ENCODE measurements at places on chromosomes 3 and 15. TPM values are rescaled to one million over a fixed set of nuclear protein-coding genes. Genes with fewer than 3 reads are reported as not detected.
A peak's percentile ranks its signal among the peaks of the same experiment; 100 is the strongest.

Gene HES1
- total RNA-seq = 43.1 TPM

DNA sequence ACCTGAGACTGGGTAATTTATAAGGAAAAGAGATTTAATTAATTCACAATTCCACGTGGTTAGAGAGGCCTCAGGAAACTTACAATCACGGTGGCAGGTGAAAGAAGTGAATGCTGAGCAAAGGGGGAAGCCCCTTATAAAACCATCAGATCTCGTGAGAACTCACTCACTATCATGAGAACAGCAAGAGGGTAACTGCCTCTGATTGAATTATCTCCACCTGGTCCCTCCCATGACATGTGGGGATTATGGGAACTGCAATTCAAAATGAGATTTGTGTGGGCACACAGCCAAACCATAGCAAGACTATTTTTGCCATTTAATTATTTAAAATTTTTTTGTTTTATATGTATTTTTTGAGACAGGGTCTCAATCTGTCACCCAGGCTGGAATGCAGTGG lies 27.0 kb upstream of the KCTD6 start:
- no peak for DNase-seq
- H3K4me3 ChIP-seq = no peak overlapping the region
- H3K4me1 ChIP-seq = peaks cover 13% of the 10 kb centered on the region
- H3K27me3 ChIP-seq = no peaks in the 10 kb centered on the region

- H3K27me3 ChIP-seq = no peaks in the 10 kb centered on the region
- peaks cover 54% of the 10 kb centered on the region for H3K4me1 ChIP-seq
- H3K27ac ChIP-seq = no peak overlapping the region
- H3K4me3 ChIP-seq = no peak overlapping the region
These were observed 37.1 kb downstream of the SEMA3G start for GRCh38 chr3:52407779-52408178.

DNA sequence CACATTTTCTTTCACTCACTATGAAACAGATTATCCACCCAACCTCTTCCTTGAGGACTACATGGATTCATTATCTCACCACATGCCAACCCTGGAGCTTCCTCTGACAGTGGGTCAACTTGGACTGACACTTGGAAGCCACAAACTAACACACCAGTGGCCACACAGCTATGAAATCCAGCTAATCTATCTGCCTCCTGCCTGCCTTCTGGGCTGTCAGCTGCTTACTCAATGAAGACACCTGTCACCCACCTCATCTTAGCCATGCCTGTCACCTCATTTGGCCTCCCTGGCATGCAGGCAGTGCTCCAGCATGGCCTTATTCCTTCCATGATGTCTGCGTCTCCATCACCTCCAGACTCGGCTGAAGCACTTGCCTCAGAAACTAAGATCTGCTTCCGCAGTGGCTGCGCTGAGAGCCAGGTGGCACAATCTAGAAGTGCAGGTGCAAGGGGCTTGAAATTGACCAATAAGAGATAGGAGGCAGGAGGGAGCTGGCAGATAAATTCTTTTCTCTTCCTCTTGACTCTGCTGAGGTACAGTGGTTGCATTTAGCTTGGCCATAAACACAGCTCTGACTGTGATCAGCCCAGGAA lies 105.2 kb upstream of the RNF7 start:
- DNase-seq = no peak
- H3K27ac ChIP-seq = no peak overlapping the region
- no peaks in the 10 kb centered on the region for H3K36me3 ChIP-seq

- no peaks in the 10 kb centered on the region for H3K36me3 ChIP-seq
- no peaks in the 10 kb centered on the region for H3K27me3 ChIP-seq
- H3K27ac ChIP-seq = no peak overlapping the region
- DNase-seq = no peak
- H3K4me1 ChIP-seq = no peaks in the 10 kb centered on the region
These were observed 243.8 kb upstream of the CHRM5 start for GRCh38 chr15:33724321-33725036.

Gene OXNAD1
- 26.6 TPM for total RNA-seq

DNA sequence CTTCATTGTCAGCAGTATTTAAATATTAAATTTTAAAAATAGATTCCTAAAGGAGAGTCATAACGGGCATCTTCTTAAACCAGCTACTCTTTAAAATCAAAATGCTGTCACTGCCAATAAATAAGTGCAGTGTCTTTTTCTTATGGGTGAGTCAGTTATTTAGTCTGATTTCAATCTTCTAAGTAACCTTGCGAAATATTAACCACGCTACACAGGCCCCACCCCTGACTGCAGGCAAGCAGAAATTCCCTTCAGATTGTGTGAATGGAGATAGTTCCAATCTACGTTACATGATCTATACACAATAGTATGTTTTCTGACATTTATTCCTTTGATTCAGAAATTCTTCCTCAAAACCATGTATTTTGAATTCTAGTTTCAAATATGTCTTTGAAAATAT lies 141.5 kb downstream of the GADL1 start:
- H3K4me1 ChIP-seq = no peaks in the 10 kb centered on the region
- H3K27ac ChIP-seq = no peak overlapping the region
- no peak overlapping the region for H3K4me3 ChIP-seq
- no peaks in the 10 kb centered on the region for H3K36me3 ChIP-seq

- no peaks in the 10 kb centered on the region for H3K27me3 ChIP-seq
- DNase-seq = no peak
- H3K36me3 ChIP-seq = no peaks in the 10 kb centered on the region
- no peak overlapping the region for H3K27ac ChIP-seq
- no peaks in the 10 kb centered on the region for H3K4me1 ChIP-seq
- H3K4me3 ChIP-seq = no peak overlapping the region
These were observed 12.0 kb downstream of the TBC1D5 start for GRCh38 chr3:17730318-17730967.

- DNase-seq = no peak
- no peak overlapping the region for H3K4me3 ChIP-seq
- peaks cover 19% of the 10 kb centered on the region for H3K4me1 ChIP-seq
- no peaks in the 10 kb centered on the region for H3K36me3 ChIP-seq
These were observed 26.3 kb downstream of the GABRR3 start for GRCh38 chr3:98008855-98009254.

DNA sequence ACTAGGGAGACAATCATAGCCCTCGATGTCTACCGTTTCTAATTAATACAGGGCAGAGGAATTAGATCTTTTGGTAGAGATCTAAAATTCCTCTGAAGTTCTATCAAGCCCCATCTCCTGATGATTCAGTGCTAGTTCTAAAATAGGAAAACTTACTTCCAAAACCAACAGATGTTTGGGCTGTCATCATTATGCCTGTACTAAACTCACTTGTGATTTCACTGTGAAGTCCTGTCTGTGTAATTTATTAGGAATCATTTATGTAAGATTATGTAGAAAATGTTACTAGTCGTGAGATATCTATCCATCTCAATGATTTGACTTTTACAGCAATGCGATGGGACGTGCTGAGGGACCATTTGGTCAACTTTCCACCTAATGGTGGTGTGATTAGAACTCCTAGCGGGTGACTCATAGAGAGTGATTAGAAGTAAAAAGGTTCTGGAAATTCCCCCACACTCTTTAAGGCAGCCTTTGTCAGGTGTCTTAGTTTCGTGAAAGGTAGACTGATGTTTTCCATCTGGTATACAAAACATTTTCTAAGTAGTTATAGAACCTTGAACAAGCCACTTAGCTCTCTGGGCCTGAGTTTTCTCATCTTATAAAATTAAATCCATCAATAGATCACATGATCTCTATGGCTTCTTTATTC lies 34.2 kb downstream of the LIPC start:
- no peaks in the 10 kb centered on the region for H3K36me3 ChIP-seq
- no peak overlapping the region for H3K27ac ChIP-seq
- H3K4me1 ChIP-seq = peaks cover 6% of the 10 kb centered on the region
- H3K27me3 ChIP-seq = no peaks in the 10 kb centered on the region
- no peak for DNase-seq
- H3K4me3 ChIP-seq = no peak overlapping the region

- no peaks in the 10 kb centered on the region for H3K27me3 ChIP-seq
- no peak for DNase-seq
- no peaks in the 10 kb centered on the region for H3K36me3 ChIP-seq
- peaks cover 6% of the 10 kb centered on the region for H3K4me1 ChIP-seq
- no peak overlapping the region for H3K4me3 ChIP-seq
- H3K27ac ChIP-seq = no peak overlapping the region
These were observed 29.0 kb downstream of the CD80 start for GRCh38 chr3:119530456-119530855.

GRCh38 chr3:120436523-120437050 lies 14.2 kb downstream of the FSTL1 start:
- H3K4me1 ChIP-seq = peaks cover 23% of the 10 kb centered on the region
- DNase-seq = no peak
- H3K36me3 ChIP-seq = peaks cover 4% of the 10 kb centered on the region
- H3K27me3 ChIP-seq = no peaks in the 10 kb centered on the region
- H3K4me3 ChIP-seq = no peak overlapping the region

DNA sequence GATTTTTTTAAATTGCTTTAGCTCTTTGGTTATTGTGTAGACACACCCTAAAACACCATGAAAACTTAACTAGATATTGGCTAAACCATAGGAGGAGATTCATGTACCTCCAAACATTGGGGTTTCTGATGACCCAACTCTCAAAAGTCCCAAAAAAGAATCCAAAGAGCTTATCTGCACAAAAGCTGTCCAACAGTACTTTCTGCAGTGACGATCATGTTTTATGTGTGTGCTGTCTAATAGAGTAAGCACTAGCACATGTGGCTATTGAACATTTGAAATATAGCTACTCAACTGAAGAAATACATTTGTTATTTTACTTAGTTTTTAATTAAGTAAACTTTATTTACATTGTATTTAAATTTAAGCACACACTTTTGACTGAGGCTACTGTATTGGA lies 818.2 kb upstream of the LMCD1 start:
- no peaks in the 10 kb centered on the region for H3K27me3 ChIP-seq
- no peaks in the 10 kb centered on the region for H3K36me3 ChIP-seq
- H3K4me1 ChIP-seq = no peaks in the 10 kb centered on the region
- H3K4me3 ChIP-seq = no peak overlapping the region
- DNase-seq = no peak

Gene CLK3
- 226 TPM for total RNA-seq

DNA sequence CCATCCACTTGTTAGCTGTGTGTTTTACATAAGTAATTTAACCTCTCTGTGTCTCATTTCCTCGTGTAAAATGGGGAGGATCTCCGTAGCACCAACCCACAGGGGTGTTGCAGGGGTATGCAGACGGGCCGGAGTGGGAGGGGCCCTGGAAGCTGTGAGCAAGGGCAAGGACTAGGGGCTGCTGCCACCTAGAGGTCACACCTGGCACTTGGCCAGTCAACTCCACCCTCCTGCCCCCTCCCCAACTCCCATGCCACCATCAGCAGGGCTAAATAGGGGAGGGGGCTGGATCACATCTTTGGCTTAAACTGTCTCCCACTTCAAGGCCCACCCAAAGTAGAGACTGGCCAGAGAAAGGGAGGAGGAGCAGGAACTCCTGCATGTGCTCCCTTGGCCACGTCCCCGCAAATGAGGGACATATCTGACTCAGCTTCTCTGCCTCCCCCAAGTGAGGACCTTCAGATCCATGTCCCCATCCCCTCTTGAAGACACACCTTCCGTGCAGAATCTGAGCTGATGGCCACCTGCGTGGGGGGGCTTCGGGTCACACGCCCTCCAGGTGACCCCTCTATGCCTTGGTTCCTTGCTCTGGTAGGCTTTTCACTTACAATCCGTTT lies 2.6 kb downstream of the CCDC9B start:
- peak; percentile 74 for DNase-seq
- no peaks in the 10 kb centered on the region for H3K27me3 ChIP-seq
- peaks cover 27% of the 10 kb centered on the region for H3K36me3 ChIP-seq
- H3K27ac ChIP-seq = peak overlapping the region; percentile 95
- peak overlapping the region; percentile 49 for H3K4me3 ChIP-seq

DNA sequence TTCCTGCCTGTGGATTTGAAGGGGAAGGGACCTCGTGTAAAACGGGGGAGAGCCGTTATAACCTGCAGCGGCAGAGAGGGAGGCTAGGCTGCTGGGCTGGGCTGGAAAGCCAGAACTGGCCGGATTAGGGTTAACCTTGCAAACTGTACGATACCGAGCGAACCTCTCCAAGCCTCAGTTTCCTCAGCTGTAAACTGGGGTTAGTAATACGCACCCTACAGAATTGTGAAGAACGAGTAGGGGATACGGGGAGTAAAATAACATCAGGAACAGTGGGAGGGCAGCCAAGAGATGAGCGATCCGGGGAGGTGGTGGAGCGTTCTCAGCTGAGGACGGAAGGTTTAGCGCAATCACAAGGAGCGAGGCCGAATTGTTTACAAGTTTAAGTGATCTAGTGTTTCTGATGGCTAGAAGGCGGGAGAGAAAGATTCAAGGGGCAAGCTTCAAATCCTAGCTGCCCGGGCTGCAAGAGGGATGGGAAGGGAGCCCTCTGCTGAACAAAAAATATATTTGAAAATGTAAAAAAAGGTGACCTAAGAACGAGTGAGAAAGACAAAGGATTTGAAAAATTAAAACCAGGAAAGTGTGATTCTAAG lies 768 bp upstream of the SEMA5B start:
- H3K4me1 ChIP-seq = peaks cover 29% of the 10 kb centered on the region
- no peak overlapping the region for H3K27ac ChIP-seq
- peaks cover 13% of the 10 kb centered on the region for H3K27me3 ChIP-seq

DNA sequence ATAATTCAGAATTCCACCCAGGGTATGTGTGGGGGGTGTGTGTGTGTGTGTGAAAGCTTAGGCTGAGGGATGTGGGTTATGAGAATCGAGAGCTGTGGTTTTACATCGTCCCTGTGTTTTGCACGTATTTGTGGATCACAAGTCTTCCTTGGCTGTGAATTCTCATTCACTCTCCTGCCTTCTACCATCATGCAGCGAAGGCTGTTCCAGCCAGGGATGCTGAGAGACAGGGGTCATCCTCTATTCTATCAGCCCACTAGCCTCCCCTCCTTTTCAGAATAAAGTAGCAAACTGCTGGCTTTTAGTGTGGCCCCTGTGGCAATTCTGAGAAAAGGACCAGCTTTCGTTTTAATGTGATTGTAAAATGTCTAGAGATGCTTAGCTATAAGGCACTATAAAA lies 460.6 kb upstream of the NR2F2 start:
- no peak for DNase-seq
- no peaks in the 10 kb centered on the region for H3K27me3 ChIP-seq
- H3K4me3 ChIP-seq = no peak overlapping the region
- H3K36me3 ChIP-seq = no peaks in the 10 kb centered on the region
- no peaks in the 10 kb centered on the region for H3K4me1 ChIP-seq

DNA sequence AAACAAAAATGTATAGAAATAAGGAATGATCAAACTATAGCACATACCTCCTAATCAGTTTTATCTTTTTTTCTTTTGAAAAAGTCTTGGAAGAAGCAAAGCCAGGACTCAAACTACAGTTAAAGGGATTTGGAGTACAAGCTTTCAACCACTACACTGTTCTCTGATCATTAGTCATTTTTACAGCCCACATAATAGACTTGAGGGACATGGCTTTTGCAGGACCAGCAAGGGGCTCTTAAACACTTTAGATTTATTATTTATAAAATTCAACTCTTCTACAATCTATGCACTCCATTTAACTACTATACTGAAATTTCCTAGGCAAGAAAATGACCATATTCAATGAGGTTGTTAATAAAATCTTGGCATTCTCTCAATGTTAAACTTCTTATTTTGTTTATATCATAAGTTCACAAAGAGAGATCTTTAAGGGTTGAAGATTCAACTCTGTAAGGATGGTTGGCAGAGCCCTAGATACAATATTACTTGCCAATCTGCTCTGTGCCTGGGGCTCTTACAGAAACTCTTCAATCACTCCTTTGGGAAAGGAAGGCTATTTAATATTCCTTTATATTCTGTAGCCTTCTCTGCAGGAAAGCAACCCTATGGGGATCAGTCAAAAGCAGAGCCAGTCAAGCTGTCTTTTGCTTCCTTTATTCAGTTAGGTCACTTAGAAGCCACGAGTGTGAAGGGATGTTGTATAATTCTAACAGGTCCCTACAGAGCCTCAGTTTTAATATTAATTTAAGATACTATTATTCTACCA lies 557.7 kb upstream of the SGO1 start:
- no peaks in the 10 kb centered on the region for H3K4me1 ChIP-seq
- no peak overlapping the region for H3K4me3 ChIP-seq
- H3K27ac ChIP-seq = no peak overlapping the region
- no peak for DNase-seq
- no peaks in the 10 kb centered on the region for H3K36me3 ChIP-seq

Measured in stomach (tissue), 19 donors.